Astrocyte (in vitro differentiated cells and primary cell): ENCODE measurements at places on chromosomes 7 and 10. TPM values are rescaled to one million over a fixed set of nuclear protein-coding genes. Genes with fewer than 3 reads are reported as not detected.

PPP1R17 gene
- total RNA-seq = not detected in 2 replicates

GRCh38 chr7:77238703-77239136, 39.1 kb upstream of the FGL2 start:
- DNase-seq = no peak

DNA sequence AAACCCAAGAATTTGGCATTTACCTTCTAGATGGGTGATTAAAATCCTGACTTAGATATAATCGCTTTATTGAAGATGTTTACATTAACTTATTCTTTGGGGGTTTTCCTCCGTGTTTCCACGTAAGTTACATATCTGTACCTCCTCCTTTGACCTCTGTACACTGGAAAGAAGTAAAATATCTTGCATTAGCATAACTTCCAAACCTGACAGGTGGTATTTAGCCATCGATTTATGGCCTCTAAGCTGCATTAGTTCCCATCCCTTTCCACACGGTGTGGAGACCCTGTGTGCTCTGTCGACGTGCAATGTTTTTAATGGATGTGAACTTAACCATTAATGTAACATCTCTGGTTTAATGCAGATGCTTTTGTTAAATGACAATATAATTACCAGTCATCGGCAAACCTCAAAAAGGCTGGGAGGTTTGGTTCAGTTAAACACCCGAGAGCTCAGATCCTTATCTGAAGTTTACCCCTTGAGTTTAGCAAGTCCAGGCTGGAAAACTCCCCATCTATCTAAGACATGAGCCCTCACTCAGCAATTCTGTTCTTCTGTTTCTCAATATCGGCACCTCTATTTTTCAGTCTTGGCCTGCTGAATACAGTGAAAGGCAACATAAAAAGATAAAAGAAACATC, 295.2 kb downstream of the GATA3 start:
- DNase-seq = no peak

GRCh38 chr7:120539321-120539720, 266.3 kb downstream of the KCND2 start:
- no peak for DNase-seq

ATG9B gene
- total RNA-seq = 1.8 and 2.2 TPM in 2 replicates

SLC29A4 gene
- total RNA-seq = 7.0 and 8.2 TPM in 2 replicates

DNA sequence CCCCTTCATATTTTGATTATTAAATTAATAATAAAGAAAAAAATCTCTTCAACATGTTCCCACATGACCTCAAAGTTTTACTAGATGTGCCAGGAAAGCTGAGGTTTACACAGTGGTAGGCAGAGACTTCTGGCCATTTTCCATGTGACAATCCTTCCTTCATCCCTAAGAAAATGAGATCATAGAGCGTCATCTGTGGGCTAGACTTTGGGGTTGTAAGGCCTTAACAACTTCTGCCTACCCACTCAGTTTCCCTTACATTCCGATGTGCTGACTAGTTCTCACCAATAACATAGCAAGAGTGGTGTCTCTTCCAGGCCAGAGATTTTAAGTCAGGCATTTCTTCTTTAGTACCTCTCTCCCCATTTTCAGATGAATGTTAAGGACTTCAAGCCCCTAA, 171.1 kb upstream of the PHF14 start:
- peak; percentile 99 for DNase-seq

RBM20 gene
- 1.5 TPM in 2 replicates for total RNA-seq

DNA sequence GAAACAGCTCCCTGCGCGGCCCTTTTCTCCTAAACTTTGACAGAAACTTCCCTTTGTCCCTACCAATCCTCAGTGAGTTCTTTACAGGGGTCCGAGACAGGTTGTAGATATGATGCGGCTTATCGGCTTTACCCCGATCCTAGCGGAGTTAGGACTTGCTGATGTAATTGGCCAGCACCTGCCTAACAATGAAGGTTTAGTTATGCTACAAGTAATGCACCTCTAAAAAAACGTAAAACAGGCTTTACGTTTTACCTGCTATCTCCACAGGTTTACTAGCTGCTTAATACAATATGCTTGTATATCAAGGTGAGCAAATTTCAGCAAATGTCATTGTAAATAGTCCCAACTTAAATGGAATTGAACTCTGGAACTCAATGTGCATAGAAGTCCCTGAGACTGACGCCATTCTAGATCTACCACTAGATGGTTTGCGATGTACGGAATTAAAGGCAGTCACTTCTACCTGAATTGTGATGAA, 697 bp upstream of the SNX13 start:
- DNase-seq = no peak

DNA sequence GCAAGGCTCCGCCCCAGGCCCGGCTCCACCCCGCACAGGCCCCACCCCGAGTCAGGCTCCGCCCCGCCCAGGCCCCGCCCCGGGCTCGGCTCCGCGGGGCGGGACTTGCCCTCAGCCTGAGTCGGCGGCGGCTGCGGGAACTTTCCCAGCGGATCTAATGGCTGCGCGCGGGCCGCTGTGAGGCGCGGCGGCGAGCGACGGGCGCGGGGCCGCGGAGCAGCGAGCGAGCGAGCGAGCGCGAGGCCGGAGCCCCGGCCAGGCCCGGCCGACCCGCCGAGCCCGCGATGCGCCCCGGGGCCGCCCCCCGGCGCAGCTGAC, at the start of gene INPP5A:
Gene INPP5A, plus strand, starts transcription at position 104 of the 318 bp plus-strand sequence. CDS start 310 bp downstream, outside the sequence.
- no peak for DNase-seq

DNA sequence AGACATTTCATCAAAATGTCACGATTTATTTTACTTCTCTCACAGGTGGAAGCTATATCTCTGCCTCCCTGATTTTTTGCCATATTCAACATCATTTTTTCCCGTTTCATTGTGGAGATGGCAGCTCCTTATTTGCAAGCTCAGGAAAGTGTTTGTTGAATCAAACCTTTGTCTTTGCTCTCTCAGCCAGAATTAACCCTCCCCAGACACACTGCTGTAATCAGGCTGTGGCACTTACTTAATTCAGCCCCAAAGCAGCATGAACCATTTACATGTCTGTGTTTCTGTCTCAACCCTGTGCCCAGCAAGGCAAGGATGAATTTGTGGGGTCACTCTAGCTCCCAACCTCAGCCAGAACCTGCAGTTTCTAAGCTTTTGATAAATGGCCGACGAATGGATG, 397.2 kb downstream of the TCERG1L start:
- DNase-seq = no peak

GRCh38 chr10:17980846-17981565, 29.3 kb downstream of the SLC39A12 start:
- DNase-seq = peak; percentile 39

MINDY3 gene
- total RNA-seq = 28.4 and 29.6 TPM in 2 replicates

GRCh38 chr7:1883031-1883761, 213.1 kb downstream of the ELFN1 start:
- peak; percentile 76 for DNase-seq

TLX1 gene
- total RNA-seq = not detected in 2 replicates

- no peak for DNase-seq
Observed at GRCh38 chr7:138008588-138009349, 6.9 kb upstream of the CREB3L2 start.

PNLIPRP3 gene
- total RNA-seq = not detected in 2 replicates

- DNase-seq = peak; percentile 74
Observed at GRCh38 chr10:98433881-98434732, 12.6 kb downstream of the HPS1 start.

DNA sequence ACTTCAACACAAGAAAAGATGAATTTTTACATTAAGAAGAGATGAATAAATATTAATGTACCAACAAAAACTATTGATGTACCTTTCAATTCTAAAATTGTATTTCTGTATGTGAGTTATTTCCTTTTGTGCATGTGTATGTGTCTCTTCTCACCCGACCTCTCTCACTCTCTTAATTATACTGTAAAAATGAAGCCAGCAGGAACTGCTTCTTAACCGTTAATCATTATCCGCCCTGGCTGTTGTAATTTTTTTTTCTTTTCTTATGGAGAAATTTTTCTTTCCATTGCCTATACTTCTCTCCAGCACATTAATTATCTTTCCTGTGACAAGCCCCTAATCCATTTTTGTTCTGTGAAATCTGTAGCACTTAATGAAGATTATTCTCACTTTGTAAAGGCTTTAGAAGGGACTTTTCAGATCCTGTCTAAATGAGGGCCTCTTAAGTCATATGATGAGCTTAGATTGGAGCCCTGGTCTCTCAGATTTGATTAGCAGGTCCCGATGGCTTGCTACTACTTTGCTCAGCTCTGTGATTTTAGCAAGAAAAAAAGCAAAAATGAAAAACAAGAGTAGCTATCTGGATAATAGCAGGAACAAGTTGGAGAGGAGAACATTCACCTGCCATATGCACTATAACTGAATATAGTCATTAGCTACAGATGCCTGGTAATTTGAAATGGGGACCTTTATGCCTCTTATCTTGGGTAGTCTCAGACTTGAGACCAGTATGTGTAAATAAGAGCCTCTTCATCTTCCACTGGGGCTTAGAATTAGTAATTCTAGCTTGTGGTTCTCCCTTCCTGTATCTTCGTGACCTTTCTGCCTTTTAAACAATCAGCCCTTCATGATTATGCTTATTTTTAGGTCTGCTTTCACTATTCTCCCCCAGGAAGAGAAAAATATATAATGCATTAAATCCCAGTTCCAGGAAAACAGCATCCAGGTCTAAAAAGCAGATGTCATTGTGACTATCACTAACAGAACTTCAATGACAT, 80.0 kb upstream of the COL1A2 start:
- DNase-seq = peak; percentile 54

DNA sequence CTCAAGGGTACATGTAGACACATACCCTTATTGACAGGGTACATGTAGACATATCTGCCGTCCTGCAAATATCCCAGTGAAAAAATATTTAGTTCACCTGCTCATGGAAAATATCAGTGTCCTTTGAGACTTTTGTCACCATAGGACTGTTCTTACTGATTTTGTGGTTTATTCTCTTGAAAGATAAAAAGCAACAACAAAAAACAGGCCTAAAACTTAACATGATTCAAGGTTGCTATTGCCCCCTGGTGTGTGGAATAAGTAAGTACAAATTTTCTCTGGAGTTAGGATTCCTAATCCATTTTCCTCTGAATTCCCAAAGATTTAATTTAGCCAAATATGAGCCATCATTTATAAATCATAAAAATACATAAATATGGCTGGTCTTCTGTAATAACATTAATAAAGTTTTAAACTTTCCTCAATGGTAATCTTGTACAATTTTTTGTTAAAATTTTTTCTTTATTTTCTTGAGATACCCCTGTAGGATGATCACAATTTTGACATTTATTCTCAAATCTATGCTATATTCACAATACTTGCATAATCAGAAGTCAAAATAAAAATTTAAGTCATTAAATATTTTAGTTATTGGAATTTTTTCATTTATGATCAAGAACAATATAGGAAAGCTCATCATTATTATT, 741.4 kb upstream of the POT1 start:
- peak; percentile 8 for DNase-seq

GRCh38 chr10:30813872-30814481, 184.4 kb upstream of the LYZL2 start:
- peak; percentile 95 for DNase-seq

- peak; percentile 72 for DNase-seq
Observed at GRCh38 chr7:30433082-30433481, 45.5 kb downstream of the NOD1 start.

- no peak for DNase-seq
Observed at GRCh38 chr10:3494131-3494837, 290.7 kb downstream of the KLF6 start.

GRCh38 chr7:106756071-106756470, 95.1 kb upstream of the CCDC71L start:
- no peak for DNase-seq

DNA sequence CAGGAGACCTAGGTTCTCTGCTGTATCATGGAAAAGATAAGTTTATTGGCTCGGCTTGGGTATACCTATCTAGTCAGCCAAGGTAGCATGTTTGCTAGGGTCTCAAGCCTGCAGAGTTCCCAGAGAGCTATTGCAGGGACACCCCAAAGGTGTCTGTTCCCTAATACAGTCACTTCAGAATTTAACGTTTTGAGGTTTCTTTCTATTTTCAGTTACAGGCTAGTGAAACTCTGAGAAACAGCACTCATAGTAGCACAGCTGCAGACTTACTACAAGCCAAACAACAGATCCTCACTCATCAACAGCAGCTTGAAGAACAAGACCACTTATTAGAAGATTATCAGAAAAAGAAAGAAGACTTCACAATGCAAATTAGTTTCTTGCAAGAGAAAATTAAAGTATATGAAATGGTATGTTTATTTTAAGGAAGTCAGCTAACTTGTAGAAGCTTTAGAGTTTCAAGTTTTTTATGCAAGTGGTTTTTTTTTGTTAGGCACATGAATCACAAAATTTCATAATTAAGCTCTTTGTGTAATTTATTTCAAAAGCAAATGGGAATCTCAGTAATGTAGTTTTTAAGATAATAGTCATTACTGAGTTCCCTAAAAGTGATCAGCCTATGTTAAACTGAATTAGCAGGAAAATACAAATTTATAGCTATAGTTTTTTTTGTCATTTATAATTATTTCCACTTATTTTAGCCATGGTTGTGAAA, 54.9 kb downstream of the AKAP9 start:
- no peak for DNase-seq

DNA sequence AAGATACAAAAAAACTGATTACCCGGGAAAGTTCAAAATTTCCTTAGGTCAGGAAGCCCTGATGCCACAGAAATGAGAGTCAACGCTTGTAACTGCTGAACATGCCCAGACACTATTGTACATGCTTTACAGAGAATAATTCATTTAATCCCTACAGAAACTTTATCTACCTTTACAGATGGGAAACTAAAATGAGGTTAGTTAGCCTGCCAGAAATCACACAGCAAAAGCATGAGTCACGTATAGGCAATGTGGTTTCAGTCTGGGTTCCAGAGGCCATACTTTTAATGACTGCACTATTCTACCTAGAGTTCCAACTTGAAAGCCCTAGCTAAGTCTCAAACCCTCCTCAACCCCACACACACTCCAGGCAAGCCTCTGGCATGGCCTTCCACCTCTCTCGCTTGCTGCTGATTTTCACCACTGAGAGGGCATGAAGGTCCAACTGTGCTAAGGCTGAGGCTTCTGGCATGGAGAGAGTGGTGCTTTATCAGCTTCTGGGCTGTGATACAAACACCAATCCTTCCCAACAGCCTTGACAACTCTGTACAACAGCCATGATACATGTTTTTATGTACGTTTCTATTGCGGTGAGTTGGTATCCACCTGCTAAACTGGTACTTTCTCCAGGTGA, 1011.2 kb upstream of the GHITM start:
- DNase-seq = peak; percentile 79
